ENCODE measurements at places on chromosomes 11 and 22.

DNA sequence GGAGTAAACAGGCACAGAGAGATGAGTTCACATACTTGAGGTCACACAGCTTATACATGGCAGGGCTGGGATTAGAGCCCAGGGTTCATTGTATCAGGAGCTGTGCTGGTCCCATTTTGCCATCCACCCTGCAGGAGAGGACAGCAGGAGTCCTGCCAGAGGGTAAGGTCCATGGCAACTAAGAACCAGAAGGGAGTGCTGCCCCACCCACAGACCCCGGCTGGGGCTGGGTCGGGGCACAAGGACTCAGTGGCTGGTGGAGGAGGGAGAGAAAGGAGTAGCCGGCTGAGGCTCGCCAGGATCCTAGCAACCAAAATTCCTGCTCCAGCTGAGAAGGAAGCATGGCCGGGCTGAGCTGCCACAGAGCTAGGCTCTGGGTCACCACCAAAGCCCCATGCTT lies 25.9 kb upstream of the TP53I11 start:
- ATAC-seq = no peak

GRCh38 chr22:32236970-32237369 lies 18.2 kb downstream of the SLC5A4 start:
- ATAC-seq = no peak

DNA sequence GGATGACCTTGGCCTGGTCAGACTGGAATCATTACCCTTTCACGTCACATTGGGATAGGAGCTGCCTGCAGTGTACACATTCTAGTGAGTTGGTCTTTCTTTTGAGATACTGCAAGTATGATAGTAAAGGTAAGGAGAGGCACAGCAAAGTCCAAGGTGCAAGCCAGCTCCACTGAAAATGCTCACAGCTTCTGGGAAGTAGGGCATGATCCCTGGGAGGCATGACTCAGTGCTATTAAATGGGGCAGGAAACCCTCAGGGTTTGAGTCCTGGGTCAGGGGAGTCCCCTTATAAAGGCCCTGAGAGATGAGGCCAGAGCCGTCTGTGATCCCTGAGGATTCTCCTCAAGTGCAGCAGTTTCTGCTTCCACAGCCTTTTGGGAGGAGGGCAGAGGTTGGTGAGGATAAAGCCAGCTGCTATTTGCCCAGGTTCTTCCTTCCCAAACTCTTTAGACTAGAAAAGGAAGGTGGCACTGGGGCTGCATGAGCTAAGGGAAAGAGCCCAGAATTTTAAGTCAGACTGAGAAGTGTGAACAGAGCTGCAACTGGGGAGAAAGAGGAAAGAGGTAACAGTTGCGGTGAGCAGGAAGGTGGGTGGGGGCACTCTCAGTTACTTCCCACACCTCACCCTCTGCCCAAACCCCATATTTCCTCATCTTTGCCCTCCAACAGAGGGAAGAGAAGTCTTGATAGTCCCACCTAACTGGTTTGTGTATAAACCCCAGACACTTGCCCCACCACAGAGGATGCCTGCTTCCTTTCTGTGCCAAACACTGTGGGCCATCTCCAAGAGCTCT lies 14.4 kb upstream of the OR52K1 start:
- no peak for ATAC-seq

GRCh38 chr11:34613015-34613414 lies 7.9 kb upstream of the EHF start:
- ATAC-seq = no peak

DNA sequence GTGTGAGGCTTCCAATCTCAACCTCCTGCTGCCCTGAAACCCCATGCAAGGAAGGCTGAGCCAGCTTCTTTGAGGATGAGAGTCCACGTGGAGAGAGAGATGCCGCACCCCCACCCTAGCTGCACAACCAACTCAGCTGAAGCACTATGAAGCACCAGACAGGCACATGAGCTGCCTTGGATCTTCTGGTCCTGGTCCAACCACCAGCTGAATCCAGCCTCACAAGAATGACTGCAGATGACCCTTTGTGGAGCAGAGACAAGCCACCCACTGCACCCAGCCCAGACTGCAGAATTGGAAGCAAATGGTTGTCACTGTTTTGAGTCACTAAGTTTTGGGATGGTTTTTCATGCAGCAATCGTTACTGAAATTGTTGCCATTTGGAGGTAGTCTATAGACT lies 149.6 kb upstream of the SYT13 start:
- ATAC-seq = no peak

- ATAC-seq = no peak
Observed at GRCh38 chr11:68942751-68943271, 38.0 kb downstream of the MRGPRD start.

- ATAC-seq = no peak
Observed at GRCh38 chr11:9880657-9881056, 216.8 kb downstream of the SWAP70 start.

- ATAC-seq = no peak
Observed at GRCh38 chr11:117005758-117006157, 92.5 kb downstream of the SIK3 start.

DNA sequence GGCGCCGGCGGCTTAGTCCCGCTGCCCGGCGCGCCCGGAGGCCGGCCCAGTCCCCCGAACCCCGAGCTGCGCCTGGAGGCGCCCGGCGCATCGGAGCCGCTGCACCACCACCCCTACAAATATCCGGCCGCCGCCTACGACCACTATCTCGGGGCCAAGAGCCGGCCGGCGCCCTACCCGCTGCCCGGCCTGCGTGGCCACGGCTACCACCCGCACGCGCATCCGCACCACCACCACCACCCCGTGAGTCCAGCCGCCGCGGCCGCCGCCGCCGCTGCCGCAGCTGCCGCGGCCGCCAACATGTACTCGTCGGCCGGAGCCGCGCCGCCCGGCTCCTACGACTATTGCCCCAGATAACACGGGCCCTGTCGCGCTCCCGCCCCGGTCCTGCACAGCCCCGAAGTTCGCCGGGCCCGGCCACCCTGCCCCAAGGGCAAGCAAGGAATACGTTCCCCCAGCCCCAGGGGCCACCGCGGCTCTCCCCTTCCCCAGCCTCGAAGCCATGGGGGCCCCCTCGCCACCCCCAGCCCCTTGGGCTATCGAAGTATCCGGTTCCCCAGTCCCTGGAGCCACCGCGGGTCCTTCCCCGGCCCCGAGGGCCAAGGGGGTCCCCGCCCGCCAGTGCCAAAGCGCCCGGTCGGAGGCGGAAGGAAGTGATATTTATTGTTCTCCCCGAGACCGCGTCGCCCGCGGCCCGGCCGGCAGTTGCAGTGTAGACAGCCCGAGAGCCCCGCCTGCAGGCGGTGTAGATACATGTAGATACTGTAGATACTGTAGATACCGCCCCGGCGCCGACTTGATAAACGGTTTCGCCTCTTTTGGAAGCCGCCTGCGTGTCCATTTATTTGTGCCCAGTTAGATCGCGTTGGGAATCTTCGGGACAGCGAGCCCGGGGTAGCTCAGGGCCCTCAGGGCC lies 6.2 kb downstream of the TBX1 start:
- ATAC-seq = peak; percentile 61

- no peak for ATAC-seq
Observed at GRCh38 chr11:35927682-35928081, 16.2 kb upstream of the LDLRAD3 start.

GRCh38 chr11:72369743-72370142 lies 64.6 kb downstream of the CLPB start:
- no peak for ATAC-seq

GRCh38 chr11:100865443-100866065 lies 178.5 kb downstream of the ARHGAP42 start:
- no peak for ATAC-seq

- no peak for ATAC-seq
Observed at GRCh38 chr11:120011836-120012235, 126.1 kb downstream of the TRIM29 start.
